Stimulated activated CD8-positive, alpha-beta memory T cell treated with anti-CD3 and anti-CD28 coated beads, Interleukin-7, amount 100 ng/mL, for 1 hour (primary cell): ENCODE measurements at places on chromosomes 13 and 19.

- DNase-seq: no peak
These were observed 7.9 kb downstream of the CD37 start for GRCh38 chr19:49343123-49343522.

DNA sequence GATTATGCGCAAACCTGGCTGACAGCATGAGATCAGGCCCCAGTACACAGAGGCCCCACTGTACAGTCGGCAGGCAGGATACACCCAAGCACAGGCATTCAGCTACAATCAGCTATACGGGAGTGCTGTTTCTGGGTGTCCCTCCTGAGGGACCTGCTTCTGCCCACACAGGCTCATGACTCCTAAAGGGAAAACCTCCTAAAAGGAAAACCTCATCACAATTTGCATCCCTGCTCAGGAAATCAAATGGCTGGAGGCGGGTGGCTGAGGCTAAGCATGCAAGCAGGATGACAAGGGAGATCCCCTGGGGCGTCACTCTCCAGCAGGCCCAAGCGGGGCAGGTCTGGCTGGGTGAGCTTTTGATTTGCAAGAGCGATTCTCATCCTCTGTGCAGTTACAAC is 99.8 kb downstream of the CRYL1 start:
- no peak for DNase-seq

DNA sequence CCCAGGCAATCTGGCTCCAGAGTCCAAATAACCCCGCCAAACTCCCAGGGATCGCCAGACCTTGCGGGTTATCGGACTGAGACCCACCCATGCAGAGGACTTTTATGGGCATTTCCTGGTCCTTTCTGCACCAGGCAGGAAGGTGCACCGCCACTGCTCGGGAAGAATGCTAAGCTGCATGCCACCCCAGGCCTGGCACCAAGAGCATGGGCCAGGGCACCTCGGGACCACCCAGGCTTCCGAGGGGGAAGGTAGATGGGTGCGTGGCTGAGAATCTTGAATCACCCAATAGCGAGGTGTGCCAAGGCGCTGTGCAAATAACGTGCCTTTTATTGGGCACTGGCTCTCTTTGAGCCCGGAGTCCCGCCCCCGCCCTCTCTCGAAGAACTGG is 422 bp upstream of the ZNF575 start:
- no peak for DNase-seq

DNA sequence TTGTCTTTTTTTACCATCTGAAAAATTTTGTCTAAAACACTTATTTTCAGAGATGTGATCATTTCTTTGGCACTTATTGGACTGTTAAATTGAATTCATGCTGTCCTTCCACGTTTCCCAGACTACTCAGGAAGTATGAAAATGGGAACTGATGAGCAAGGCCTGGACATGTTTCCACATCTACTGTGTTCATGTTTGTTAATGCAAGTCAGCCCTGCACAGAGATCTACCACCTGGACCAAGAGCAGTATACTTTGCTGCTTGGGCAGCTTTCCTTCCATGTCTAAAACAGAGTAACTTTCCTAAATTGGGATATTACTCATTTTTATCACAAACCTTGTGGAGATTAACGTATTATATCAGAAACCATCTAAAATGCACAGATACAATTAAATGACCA is 687.4 kb downstream of the DIAPH3 start:
- no peak for DNase-seq

DNA sequence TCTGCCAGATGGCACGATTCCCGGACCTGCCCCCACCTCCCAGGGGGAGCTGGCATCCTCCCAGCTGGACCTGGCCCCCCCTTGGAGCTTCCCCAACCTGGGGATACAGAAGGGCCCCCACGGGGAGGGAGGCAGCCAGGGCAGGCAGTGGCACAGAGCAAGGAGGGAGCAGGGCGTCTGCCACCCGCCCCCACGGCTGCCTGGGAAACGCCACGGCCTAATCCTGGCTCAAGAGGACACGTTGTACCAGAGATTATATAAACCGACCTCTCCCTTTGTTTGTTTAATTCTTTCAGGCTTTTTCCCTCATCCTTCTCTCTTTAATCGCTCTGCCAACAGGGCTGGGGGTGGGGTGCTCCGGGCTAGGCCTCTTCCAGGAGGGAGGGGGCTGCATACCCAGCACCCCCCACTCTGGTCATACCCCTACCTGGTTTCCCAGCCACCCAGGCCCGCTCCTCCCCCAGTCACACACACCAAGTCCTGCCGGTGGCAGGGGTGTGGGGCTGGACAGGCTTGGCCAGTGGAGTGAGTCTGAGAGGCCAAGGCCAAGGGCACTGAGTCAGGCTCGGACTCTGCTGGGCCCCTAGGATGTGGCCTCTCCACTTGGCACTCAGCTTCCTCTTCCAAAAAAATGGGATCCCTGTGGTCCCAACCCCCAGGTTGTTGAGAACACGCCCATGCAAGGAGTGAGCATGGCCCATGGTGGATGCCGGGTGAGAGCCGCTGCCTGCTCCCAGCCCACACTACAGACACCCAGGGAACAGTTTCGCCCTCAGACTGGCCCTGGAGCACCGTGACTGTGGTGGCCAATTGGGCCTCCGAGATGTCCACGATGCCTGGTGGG is 29.5 kb upstream of the NFIC start:
- DNase-seq: no peak

- no peak for DNase-seq
These were observed 3.7 kb downstream of the GAS6 start for GRCh38 chr13:113860051-113860664.

DNA sequence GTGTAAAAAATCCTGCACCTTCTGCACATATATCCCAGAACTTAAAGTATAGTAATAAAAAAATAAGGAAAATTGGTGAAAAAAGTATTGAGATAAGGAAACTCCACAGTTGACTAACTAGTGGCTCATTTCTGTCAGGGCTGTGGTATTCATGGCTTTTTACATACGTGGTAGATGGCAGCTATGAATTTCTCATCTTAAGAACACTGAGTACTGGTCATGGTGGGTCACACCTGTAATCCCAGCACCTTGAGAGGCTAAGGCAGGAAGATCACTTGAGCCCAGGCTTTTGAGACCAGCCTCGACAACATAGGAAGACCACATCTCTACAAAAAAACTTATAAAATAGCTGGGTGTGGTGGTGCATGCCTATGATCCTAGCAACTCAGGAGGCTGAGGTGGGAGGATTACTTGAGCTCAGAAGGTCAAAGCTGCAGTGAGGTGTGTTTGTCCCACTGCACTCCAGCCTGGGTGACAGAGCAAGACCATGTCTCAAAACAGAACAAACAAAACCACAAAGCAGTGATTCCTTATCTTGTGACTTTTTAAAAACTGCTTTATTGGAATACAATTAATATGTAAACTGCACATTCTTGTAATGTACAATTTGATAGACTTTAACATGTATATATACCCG is 16.8 kb downstream of the SLAIN1 start:
- no peak for DNase-seq

GRCh38 chr13:97977982-97978381 is 24.5 kb downstream of the IPO5 start:
- DNase-seq: no peak

DNA sequence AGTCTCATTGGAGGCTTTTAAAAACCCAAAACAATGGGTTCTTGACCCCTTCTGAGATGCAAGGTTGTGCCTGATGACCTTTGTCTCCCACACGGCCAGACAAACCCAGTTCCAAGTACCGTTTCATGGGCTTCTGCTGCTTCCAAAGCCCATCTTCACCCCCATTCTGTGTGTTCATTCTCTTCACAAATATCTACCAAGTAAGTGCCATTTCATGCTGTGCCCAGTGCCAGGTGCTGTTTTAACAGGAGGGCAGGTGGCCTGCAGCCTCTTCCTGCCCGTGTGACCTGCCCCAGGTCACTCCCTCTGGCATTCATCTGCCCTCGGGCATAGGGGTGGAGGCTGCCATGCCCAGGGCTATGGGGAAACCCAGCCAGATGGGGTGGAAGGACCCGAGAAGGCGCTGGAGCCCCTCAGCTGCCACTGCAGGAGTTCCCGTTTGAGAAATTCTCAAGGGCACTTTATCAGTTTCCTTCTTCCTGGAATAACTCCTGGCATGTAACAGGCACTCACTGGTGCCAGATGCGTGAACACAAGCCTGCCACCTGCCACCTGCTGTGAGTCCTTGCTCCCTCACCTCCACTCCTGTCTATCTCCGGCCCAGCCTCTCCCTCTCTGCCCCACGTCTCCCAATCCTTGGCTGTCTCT is 12.5 kb downstream of the CAPN12 start:
- no peak for DNase-seq

DNA sequence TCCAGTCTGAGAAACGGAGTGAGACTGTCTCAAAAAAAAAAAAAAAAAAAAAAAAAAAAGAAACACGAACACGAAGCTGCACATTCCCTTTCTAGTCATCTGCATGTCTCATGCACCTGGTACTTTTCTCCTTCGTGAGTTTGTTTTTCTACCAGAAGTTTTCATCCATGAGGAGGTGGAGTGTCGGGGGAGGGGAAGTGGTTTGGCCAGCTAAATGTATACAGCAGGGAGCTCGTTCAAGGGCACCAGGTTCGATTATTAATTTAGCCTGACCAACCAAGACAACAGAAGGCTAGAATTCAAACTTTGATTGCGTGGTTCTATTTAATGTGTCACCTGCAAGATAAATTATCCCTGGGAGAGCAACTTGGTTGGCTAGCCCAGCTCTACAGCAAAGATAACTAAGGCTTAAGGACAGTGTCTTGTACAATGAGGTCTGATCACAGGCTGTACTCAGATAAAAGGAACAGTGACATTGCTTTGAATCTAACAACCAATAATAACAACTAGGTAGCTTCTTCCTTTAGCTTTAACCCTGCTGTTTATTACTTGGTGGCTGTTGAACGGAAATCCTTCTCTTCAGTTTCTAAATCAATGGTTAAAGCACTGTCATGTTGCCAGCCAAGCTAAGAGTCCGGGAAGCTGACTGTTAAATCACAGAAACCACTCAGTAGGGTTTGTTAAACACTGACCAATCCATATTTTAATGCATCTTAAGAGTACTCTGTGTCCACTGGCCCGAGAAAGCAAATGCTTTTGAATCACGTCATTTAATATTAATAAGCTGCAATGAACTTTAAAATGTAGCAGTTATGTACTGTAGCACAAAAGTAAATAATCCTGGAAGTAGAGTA is 98.4 kb upstream of the STARD13 start:
- no peak for DNase-seq

GRCh38 chr19:29389495-29389894 is 136.3 kb upstream of the VSTM2B start:
- no peak for DNase-seq

GRCh38 chr13:32824675-32825074 is 191.5 kb upstream of the KL start:
- DNase-seq: no peak

GRCh38 chr13:83219832-83220231 is 662.4 kb downstream of the SLITRK1 start:
- DNase-seq: no peak

DNA sequence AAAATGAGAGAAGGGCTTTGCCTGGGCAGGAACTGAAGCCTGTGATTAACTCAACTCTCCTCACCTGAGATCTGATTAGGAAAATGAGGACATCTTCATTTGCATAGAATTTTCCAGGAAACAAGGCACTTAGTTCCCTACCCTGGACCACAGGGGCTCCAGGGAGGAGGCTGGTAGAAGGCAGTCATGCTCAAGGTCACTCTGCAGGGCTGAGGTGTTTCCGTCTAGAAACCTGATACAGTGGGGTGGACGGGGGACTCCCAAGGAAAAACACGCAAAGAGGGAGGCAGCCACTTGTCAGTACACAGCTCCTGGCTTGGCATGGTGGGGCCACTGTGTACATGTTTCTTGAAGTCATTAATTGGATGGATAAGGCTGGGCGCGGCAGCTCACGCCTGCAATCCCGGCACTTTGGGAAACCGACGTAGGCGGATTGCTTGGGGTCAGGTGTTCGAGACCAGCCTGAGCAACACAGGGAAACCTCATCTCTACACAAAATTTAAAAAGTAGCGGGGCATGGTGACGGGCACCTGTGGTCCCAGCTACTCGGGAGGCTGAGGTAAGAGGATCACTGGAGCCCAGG is 6.0 kb downstream of the KLK14 start:
- no peak for DNase-seq

GRCh38 chr19:31784671-31785101 is 435.4 kb upstream of the TSHZ3 start:
- DNase-seq: no peak

- DNase-seq: no peak
These were observed 73.1 kb downstream of the FLT1 start for GRCh38 chr13:28421676-28422410.

DNA sequence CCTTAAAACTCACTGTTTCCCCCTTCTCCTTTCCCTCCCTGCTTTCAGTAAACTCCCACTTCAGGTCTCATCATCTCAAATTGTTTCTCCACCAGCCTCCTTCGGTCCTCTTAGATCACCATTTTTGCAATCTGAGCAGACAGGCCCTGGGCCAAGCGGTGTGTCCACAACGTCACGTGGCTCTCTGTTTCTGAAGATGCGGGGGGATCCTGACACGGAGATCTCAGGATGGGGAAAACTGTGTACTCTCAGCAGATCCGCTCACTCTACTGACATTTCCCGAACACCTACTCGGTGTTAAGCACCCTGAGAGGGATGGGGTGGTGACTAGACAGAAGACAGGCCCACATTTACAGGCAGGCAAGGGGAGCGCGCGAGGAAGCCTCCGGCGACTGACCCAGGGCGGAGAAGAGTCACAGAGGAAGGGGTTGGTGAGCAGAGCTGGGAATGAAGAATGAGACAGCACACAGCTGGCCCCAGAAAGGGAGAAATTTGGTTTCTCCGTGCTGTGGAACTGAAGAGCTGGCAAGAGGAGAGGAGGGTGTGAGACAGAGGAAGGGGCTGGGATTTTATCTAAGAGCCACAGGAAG is 38.8 kb downstream of the SERP2 start:
- no peak for DNase-seq
